ENCODE measurements at places on chromosomes 13 and 19.

GRCh38 chr13:73235385-73235784, 176.6 kb downstream of the KLF5 start:
- no peak for DNase-seq

- DNase-seq = no peak
Observed at GRCh38 chr13:52366291-52366690, 39.7 kb downstream of the THSD1 start.

GRCh38 chr13:99067159-99067985, 89.5 kb upstream of the DOCK9 start:
- no peak for DNase-seq

GRCh38 chr19:16569609-16570320, 2.5 kb downstream of the SLC35E1 start:
- no peak for DNase-seq

GRCh38 chr13:72805676-72806346, 23.9 kb downstream of the PIBF1 start:
- DNase-seq = no peak

- no peak for DNase-seq
Observed at GRCh38 chr19:18898607-18899408, 2.9 kb upstream of the CERS1 start.

- no peak for DNase-seq
Observed at GRCh38 chr19:5343848-5344247, 3.2 kb upstream of the PTPRS start.

DNA sequence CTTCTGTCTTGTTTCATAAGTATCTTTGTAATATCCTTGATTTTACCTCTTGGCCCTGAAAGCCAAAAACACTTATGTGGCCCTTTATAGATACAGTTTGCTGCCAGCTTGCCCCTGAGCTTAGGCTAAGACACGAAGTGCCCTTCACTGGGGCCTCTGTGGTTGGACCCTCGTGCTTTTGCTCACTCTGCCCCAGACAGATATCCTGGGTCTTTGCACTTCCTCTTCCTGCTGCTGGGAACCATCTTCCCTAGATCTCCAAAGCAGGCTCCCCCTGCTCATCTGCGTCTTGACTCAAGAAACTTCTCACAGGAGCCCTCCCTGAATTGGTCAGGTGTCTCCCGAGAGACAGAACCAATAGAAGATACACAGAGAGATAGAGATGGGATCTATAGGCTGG, 2.0 kb upstream of the TNFSF14 start:
- DNase-seq = no peak

DNA sequence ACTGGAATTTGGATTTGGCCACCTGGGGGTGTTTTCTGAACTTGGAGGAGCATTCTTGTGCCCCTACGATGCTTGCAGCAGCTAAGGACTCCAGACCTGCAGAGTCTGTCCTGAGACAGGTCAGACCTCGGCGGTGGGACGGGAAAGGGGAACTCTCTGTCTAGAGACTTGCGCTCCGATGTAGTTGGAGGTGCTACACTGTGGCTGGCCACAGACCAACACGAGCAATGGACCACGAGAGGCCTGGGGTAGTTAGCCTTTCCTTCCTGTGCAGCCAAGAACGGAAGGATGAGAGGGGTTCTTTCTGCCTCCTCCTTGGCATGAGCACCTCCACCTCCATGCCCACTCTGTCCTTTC, 5.9 kb upstream of the GRAMD1A start:
- DNase-seq = no peak

DNA sequence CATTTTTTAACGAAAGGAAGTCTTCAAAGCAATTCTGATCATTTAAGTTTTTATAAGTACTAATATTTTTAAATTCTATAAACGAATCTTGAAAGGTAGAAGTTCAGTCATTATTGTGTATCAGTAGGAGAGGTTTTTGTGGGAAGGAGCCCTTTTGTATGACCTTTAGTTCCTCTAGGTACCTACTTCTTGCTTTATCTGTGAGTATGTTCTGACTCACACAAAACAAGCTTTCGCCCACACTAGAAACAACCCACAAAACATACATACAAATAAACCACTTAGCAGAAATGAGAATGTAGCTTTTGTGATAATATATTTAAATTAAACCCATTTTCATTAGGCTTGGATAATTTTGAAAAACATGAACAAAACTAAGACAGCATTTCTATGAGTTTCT, 27.8 kb downstream of the ERCC5 start:
- no peak for DNase-seq

DNA sequence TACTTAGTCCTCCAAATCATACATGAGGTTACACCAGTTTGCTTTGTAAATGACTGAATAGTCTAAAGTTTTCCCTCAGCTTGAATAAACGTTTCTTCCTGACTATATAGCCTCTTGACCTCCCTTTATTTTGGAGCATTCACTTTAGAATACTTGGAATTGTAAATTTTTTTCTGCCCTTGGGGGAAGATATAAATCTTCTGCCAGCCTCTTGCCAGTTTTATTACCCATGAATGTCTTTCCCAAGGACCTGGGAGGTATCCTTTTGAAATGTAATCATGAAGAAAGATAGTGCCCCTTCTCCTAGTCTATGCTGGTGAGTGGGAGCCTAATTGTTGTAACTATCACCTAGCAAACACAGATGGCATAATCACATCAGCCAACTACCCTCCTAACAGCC, 2033.9 kb upstream of the PCDH20 start:
- DNase-seq = no peak

GRCh38 chr13:21615427-21615826, 11.5 kb upstream of the MICU2 start:
- DNase-seq = no peak

DNA sequence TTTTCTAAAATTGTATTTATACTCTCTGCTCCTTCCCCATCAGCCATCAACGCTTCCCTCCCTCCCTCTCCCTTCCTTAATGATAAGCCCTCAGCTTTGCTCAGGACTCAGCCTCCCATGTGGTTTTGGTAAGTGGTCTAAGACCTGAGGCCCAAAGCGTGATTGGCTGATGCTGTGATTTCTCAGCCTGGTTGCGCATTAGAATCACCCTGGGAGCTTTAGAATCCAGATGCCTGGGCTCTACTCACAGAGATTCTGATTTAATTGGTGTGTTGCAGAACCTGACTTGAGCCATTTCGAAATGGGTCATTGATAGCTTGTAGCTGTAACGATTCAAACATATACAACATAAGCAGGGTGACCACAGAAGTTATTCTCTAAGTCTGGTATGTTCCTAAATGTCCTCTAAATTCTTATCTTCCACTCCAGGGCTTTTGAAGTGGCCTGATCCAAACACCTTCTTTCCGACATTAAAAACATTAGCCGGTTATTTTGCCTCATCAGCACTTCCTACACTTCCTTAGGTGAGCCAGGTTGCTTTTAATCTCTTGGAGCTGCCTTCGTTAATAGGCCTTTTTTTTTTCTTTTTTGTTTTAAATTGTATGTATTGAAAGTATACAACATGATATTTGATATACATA, 60.6 kb downstream of the LRCH1 start:
- no peak for DNase-seq

- DNase-seq = no peak
Observed at GRCh38 chr19:15479391-15480345, at the start of gene PGLYRP2. Gene PGLYRP2, minus strand, starts transcription at chr19:15479501. Its CDS starts 130 bp downstream, at chr19:15479371.

DNA sequence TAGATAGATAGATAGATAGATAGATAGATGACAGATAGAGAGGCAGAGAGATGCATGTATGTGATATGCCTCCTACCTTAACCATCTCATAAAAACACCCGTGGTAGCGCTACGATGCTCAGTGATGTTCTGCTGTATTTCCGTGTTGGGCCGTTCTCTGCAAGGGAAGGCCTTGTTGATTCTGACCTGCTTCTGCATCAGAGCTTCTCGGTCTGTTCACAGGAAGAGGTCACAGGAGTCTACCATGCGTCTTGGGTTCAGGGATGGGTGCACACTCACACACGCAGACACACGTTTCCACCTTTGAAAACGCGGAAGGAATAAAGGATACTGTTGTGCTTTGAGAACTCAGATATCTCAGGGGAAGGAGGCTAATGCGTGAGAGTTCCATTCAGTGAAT, 316.9 kb downstream of the TEX29 start:
- no peak for DNase-seq

DNA sequence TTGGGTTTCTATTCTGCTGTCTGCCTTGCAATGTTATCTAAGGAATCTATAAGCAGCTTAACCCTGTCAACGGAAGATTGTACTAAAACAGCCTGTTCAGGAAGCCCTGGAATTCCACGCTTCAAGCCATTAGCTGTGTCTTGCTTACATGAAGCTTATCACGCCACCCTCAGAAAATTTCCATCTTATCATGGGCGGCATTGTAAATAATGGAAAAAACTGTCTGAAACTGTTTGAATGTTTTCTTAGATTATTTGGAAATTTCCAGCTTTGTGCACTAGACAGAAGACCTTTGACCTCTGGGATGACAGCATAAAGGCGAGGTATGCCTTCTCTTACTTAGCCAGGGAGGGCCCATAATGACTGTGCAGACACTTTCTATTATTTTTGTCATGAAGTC, 319.7 kb downstream of the KCNRG start:
- no peak for DNase-seq

DNA sequence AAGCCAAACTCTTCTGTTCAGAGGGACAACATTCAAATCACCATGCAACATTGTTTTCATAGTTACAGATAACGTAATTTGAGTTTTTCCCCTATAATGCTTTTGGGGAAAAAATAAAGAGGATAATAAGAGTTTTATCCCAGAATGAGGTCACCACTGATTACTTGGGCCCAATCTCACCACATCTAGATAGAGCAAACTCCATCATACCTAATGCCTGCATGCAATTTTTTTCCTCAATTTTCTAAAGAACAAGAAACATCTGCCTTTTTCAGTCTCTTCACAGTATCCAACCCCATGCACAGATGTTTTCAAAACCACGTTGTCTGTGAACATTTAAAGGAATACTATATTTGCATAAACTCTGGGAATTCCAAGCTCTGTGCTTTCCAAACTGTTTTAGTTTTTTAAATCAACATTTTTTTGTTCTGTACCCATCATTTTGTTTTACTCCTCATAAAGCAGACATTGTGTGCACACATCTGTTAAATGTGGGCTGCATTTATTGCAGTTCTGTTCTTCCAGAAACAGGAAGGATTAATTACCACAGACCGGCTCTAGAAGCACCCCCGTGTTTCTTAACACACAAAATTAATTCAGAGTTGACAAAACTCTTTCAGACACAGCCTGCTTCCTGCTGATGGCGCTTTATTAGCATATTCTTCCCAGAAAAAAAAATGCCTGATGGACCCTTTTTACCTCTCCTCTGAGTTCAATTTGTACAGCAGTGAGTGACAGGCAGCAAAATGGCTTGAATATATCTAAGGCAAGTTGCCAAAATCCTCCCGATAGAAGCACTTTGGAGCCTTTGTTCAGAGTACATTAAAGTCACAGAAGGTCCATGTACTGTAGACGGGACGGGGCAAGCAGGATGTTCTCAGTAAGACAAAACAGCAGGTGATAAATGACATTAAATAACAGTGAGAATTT, 1171.9 kb downstream of the EFNB2 start:
- no peak for DNase-seq

- peak; percentile 47 for DNase-seq
Observed at GRCh38 chr19:1252221-1252820, 3.9 kb downstream of the MIDN start.

GRCh38 chr13:57918913-57919312, 287.4 kb downstream of the PCDH17 start:
- DNase-seq = no peak

DNA sequence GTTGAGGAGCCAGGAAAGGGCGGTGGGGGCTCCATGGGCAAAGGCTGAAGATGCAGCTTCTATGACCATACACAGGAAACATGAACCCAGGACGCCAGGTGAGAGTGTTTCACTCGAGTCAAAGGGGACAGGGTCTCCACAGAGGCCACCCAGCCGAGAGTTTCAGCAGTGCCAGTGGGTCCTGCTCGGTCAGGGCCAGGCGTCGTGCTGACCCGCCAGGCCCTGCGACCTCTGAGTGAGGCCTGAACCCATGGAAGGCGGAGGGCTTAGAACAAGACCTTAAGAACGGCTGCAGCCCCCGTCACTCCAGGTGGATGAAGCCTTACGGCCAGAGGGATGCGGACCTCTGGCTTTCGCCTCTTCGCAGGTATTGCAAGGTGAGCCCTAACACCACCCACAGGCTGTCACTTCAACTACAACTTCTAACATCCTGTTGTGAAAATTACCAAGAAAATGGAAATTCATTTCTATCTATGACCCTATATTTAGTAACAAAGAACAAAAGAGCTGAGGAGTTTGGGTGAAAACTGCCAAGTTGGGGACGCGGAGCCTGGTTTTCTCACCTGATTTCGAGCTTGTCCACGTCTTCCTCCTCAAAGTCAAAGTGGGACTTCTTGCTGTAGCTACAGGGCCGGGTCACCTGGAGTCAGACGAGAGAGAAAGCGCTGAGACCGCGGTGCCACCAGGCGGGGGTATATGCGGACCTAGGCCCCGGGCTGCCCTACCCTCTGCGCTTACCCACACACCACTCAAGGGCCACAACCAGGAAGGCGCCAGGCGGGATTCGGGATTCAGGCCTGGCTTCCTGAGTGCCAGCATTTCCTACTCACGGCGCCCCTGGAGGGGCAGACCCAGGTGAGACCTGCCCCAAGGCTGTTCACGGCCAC, 50.1 kb upstream of the C13orf46 start:
- no peak for DNase-seq

- no peak for DNase-seq
Observed at GRCh38 chr19:44308011-44308410, 3.2 kb upstream of the ZNF235 start.

DNA sequence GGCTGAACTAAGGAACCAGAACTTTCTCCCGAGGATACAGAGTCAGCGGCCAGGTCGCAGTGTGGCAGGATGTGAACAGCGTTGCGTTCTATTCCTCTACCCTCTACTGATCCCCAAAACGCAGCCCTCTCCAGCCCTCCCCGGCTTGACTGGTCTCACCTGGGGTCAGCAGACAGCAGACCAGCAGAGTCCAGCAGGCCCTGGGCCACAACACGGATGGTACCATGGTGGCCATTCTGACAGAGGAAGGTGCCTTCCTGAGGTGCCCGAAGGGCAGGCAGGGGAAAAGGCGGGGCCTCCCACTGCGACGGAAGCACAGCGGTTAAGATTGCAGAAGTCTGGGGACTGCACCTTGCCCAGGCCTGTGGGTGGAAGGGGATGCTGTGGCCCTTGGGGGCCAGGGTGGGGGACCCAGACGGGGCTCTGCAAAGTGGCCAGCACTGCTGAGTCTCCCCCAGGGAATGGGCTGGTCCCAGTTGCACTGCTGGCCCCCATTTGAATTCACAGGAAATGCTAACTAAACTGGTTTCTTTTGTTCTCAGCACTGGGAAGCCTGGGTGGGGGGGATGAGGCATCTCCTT, at the start of gene ICAM3:
Gene ICAM3 (minus strand): TSS at position 245 of the 581 bp plus-strand sequence. CDS start 10 bp downstream, at position 235.
- DNase-seq = peak; percentile 45

- DNase-seq = no peak
Observed at GRCh38 chr13:36945078-36945477, 25.0 kb upstream of the SMAD9 start.

- no peak for DNase-seq
Observed at GRCh38 chr19:29812080-29812880, 489 bp downstream of the CCNE1 start.

- DNase-seq = no peak
Observed at GRCh38 chr19:45275370-45275971, 24.4 kb downstream of the MARK4 start.

- no peak for DNase-seq
Observed at GRCh38 chr13:30173303-30173610, 134.1 kb downstream of the KATNAL1 start.
